Stimulated activated CD8-positive, alpha-beta memory T cell treated with anti-CD3 and anti-CD28 coated beads, Interleukin-4, amount 100 ng/mL, for 4 hours (primary cell): ENCODE measurements at places on chromosomes 2 and 18.

DNA sequence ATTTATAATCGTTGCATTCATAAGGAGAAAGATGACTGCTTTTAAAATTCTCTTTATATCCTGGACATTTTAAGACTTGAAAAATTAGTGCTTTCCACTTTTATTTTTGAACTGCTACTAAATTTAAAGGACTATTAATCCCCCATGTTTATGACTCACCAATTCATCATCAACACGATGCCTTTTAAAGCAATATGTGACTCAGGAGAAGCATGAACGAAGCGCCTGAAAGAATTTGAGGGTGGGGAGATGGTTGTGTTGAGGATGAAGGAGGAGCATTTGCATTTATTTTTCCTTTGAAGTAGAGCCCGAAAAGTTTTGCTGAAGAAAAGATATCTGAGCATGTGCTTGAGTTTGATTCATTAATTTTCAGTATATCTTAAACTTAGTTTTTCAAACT is 192.2 kb upstream of the LRRTM1 start:
- no peak for DNase-seq

DNA sequence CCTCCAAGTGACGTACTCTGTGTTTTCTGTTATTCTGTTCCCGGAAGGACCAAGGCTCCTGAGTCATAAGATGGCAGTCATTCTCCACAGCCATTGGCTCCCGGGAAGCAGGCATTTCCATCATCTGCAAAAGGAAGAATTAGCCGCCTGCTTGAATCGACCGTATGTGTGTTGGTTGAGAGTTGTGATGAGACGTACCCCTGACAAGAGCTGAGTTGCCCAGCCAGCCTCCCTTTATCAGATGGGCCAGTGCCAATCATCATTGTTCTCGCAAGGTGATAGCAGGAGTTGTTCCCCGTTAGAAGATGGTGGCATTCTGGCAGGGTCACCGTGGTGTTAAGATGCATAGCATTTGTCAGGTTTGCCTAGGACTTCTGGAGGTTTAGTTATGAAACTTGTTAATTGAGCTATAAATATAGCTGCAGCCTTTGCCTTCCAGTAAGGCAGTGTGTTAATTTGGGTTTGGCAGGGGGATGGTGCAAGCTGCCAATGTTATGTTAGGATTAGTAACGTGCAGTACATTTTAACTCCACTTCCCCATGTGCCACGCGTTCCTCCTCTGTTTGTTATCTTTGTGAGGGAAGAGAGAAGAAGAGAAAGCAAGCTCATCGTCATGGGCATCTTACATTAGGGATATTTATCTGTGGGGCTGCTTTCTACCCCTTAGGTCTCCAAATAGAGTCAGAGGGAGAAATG is 652.7 kb upstream of the FANCL start:
- no peak for DNase-seq

GRCh38 chr18:50886929-50887328 is 8.0 kb downstream of the ME2 start:
- DNase-seq: no peak

GRCh38 chr2:193496786-193497185 is 1302.1 kb upstream of the TMEFF2 start:
- DNase-seq: no peak

GRCh38 chr2:46389417-46389916 is 89.9 kb upstream of the TMEM247 start:
- no peak for DNase-seq
